ENCODE measurements at places on chromosomes 6 and 20.
A peak's percentile ranks its signal among the peaks of the same experiment; 100 is the strongest.

DNA sequence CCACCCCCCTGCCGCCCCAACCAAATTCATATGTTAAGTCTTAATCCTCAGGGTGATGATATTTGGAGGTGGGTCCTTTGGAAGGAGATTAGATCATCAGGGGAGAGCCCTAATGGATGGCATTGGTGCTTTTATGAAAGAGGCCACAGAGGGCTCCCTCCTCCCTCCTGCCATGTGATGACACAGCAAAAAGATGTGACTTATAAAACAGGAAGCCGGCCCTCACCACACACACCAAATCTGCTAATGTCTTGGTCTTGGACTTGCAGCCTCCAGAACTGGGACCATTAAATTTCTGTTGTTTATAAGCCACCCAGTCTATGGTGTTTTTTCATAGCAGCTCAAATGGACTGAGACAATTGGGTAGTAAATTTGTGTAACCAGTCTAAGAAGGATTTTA lies 176.3 kb downstream of the ADGRG6 start:
- DNase-seq, result no peak

DNA sequence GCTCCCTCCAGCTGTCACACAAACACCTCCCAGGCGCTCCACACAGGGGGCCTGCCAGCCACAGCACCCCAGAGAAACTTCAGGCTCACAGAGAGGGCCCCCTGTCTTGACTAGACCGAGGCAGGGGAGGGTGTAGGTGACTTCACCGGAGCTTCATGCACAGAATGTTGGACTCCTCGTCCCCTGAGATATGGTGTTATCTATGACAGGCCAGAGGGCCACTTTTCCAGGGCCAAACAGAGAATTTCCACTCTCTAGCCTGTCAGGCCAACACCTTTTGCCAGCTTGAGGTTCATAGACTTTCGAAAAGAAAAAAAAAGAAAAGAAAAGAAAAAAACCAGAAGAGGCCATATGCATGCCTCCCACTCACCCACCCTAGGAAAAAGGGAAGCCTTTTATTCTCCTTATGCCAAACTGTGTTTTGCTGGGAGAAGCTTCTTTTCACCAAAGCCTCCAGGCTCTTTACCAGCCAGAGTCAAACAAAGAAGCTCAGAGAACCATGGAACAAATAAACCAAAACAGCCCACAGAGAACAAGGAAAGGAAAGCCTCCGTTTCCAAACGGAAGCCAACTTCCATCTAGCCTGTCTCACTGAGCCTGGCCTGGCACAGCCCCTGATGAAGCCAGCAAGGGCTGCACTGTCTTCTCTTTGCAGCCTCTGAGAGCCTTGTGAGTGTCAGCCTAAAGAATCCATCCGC lies 313.2 kb upstream of the JARID2 start:
- peak; percentile 75 for DNase-seq

DNA sequence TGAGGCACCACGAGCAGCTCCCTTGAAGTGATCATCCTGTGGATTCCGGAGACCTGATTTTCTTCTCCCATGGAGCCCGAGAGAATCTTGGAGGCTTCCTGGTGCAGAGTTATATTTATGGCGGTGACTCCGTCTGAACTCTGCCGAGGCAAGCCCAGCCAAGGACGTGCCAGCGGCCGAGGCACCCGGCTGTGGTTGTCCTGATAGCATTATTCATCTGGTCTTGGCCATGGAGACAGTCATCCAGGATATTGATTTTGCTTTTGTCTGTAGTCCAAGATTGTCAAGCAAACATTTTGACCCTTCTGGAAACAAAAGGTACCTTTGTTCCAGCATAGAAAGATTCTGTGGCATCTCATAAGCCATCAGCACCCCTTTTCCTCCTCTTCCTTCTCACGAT lies 163.3 kb downstream of the SCML4 start:
- no peak for DNase-seq

GRCh38 chr6:132354517-132355167 lies 46.6 kb downstream of the MOXD1 start:
- DNase-seq, result no peak

GRCh38 chr6:106249658-106250057 lies 75.9 kb downstream of the ATG5 start:
- DNase-seq, result no peak

DNA sequence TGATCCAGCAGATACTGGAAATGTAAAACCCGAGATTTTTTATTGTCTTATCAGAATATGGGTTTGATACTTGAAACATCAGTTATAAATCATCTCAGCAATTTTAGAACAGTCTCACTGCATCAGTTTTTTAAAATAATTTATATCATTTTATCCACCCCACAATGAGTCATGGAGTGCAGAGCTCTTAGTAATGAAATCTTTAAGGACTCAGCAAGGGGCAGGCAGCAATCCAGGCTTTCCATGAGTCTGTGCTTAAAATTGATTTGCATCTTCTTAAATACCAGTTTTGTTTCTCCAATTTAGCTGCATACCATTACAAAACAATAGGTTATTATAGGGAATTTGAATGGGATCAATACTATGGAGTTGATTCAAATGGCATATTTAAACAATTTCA lies 832.3 kb downstream of the C6orf118 start:
- DNase-seq, result no peak

- DNase-seq, result peak; percentile 31
These were observed 31.5 kb downstream of the PMEPA1 start for GRCh38 chr20:57678340-57678739.

DNA sequence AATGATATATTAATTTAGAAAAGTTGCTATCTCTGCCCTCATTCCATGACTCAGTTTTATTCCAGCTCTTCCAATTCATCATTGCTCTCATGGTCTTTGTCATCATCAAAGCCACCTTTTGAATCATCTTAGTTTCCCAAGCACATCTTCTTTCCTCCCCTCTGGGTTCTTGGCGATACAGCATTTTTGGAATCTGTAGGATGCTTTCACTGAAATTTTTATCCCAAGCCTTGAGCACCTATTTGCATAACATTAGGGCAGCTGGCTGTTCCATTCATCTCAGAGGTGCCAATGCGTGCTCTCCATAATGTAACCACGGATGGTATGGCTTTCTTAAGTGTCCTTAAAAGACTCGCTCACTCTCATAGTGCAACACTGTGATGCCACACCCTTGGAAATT lies 100.4 kb downstream of the SNX5 start:
- no peak for DNase-seq

DNA sequence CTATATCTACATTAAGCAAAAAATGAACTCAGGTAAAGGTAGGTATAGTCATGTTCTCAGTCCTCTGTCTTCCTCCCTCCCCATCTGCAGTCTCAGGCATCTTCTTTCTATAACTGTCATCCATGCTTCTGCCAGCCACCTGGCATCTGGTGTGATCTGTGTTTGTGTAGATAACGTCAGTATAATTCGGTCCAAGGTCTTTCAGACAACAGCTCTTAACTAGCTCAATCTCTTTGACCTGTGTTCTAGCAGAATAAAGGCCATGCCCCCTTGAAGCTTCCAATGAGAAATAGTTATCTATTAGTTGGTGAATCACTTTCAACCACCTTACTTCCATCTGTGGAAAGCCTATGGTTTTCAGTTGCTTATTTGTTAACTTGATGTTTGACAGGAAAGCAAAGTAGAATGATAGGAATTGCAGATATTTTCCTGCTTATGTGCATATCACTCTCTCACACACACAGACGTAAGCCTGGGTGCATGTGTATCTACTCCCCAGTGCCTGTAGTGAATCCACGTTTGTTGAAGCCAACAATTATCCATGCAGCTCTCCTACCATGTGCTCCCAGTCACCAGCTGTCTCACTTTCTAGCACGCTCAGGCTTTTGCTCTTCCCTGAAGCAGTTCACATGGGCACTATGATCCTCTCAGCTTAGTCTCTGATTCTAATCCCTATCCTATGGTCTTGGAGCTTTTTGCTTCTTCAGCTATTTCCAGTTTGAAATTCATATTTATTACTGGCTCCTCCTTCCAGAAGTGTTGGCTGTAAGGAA lies 433.7 kb upstream of the MANEA start:
- DNase-seq, result no peak

- no peak for DNase-seq
These were observed 248.1 kb downstream of the CD109 start for GRCh38 chr6:73943930-73944652.

DNA sequence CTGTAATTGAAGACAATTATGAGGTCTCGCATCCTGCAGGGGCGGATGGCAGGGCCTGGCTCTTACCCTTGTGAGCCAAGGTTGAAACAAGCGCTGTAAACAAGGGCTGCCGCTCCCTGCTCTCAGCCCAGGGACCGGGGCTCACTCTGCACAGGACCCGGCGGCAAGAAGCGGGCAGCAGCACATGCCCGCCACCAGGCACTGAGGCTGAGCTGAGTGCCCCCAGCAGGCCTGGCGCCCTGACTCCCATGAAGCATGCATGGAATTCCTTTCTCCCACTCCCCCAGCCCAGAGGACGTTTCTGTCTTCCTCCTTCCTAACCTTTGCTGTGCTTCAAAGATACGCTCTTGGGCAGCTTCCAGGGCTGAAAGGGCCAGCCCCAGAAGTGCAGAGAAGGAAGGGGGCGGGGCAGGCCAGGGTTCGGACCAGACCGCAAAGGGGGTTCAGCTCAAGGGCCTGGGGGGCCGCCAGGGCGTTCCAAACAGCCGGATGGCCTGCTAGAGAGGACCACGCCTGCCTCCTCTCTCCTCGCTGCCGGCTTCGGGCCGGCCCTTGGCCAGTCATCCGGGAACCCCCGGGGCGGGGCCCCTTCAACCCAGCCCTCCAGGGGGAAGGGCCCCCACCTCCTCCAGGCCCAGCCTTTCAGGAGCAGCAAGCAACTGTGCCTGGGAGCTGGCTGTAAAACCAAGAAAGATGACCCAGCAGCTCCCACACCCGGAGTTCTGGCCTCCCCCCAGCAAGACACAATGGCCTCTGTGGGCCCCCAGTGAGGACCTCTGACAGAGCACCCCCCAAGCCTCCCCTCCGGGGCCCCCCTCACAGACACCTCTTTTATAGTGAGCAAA lies 109.9 kb downstream of the NOL4L start:
- peak; percentile 74 for DNase-seq

DNA sequence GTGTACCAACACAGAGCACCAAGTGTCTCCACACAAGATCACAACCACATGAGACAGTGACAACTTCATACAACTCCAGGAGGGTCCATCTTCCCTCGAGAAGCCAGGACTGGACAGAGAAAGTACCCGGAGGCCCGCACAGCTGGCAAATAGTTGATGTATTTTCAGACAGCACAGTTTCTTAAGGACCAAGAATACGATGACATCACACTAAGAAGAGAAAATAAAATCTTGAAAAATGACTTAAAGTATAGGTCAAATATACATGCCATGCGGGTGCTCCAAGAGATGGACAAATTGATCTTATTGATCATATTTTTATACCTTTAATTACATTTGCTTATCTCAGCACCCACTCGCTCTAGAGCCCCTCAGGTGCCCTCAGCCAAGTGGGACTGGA lies 145.5 kb downstream of the RNASET2 start:
- no peak for DNase-seq

DNA sequence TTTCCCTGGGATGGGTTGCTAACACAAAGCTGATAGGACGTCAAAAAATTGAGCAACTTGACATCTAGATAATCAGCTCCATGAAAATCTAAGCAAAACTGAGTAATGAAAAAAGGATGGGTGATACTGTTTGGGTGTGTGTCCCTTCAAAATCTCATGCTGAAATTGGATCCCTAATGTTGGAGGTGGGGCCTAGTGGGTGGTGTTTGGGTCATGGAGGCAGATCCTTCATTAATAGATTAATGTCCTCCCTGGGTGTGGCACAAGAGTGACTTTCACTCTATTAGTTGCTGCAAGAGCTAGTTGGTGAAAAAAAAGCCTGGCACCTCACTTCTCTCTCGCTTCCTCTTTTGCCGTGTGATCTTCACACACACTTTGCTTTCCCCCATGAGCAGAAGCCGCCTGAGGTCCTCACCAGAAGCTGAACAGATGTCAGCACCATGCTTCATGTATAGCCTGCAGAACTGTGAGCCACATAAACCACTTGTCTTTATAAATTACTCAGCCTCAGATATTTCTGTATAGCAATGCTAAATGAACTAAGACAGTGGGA lies 160.9 kb downstream of the FRK start:
- DNase-seq, result no peak

- DNase-seq, result peak; percentile 43
These were observed 77.4 kb downstream of the PRDM1 start for GRCh38 chr6:106163446-106163965.

DNA sequence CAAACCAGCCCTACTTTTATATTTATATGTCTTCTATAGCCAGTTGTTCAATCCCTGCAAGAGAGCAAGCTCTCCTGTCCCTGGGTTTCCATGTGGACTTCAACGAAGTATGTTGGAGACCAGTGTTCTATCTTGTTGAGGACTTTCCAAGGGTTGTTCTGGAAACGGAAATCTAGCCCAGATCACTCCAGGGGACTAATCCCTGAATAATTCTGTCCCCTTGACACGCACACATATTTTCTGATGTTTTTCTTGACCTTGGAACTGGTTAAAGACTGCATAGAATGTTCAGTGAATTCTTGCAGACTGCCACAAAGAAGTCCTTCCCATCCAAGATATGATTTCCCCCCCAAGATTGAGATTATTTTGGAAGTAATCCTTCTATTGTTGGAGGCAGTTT lies 9.5 kb upstream of the MYLK2 start:
- no peak for DNase-seq

GRCh38 chr20:36728986-36729385 lies 16.9 kb downstream of the NDRG3 start:
- DNase-seq, result no peak

DNA sequence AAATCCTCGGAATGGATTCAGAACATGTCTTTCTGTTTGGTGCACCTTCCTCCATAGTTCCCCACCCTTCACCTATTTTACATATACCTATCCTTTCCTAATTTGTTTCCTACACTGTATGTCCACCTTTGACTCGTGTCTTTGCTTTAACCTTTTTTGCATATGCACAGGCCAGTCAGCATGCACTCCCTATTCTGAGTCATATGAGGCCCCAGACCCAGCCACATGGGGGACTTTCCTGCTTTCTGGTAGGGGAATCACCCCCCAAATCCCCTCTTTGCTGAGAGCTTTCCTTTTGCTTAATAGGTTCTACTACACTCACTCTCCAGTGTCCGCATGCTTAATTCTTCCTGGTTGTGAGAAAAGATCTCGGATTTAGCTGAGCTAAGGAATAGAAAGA lies 393.8 kb upstream of the IMPG1 start:
- no peak for DNase-seq

GRCh38 chr6:81204731-81205130 lies 547.8 kb downstream of the TENT5A start:
- DNase-seq, result no peak

GRCh38 chr6:42659806-42660205 lies 62.6 kb downstream of the PRPH2 start:
- DNase-seq, result no peak

- no peak for DNase-seq
These were observed 1.3 kb upstream of the FNDC11 start for GRCh38 chr20:63552481-63553249.

DNA sequence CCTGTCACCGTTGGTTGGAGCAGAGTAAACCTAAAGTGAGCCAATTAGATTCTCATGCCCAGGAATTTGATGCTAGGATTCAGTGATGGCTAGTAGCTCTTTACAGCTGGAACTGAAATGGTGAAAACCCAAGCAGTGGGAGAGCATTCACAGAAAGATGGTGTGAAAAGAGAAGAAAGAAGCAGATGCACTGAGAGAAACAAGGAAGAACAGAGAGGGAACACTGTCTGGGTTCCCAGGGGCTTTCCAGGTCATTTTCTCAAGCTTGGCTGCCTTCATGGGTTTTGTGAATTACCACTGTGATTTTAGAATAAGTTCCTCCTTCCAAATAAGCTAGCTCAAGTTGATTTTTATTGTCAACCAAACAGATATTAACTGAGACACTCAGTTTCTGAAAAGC lies 104.1 kb upstream of the AKIRIN2 start:
- DNase-seq, result no peak

GRCh38 chr6:166911248-166911677 lies 45.1 kb downstream of the RNASET2 start:
- no peak for DNase-seq

GRCh38 chr6:105894556-105894955 lies 191.6 kb upstream of the PRDM1 start:
- DNase-seq, result no peak

Data from globus pallidus (tissue), 1 donor.